Endothelial cell (in vitro differentiated cells): ENCODE measurements at places on chromosomes 4 and X.

GRCh38 chr4:94714365-94715160 is 43.2 kb upstream of the BMPR1B start:
- no peak for DNase-seq

GRCh38 chr4:158940271-158940670 is 162.6 kb upstream of the RAPGEF2 start:
- no peak for DNase-seq

- DNase-seq: no peak
These were observed 94.2 kb downstream of the NYX start for GRCh38 chrX:41541386-41541785.

- no peak for DNase-seq
These were observed 434 bp upstream of the TMEM255A start for GRCh38 chrX:120311727-120312063.

- no peak for DNase-seq
These were observed 1.4 kb downstream of the TMA16 start for GRCh38 chr4:163495900-163496299.

GRCh38 chrX:118552121-118552900 is 56.7 kb downstream of the DOCK11 start:
- no peak for DNase-seq

GRCh38 chrX:44439242-44439794 is 95.8 kb upstream of the EFHC2 start:
- DNase-seq: no peak

- DNase-seq: no peak
These were observed 67.9 kb downstream of the GAB1 start for GRCh38 chr4:143404555-143404954.

DNA sequence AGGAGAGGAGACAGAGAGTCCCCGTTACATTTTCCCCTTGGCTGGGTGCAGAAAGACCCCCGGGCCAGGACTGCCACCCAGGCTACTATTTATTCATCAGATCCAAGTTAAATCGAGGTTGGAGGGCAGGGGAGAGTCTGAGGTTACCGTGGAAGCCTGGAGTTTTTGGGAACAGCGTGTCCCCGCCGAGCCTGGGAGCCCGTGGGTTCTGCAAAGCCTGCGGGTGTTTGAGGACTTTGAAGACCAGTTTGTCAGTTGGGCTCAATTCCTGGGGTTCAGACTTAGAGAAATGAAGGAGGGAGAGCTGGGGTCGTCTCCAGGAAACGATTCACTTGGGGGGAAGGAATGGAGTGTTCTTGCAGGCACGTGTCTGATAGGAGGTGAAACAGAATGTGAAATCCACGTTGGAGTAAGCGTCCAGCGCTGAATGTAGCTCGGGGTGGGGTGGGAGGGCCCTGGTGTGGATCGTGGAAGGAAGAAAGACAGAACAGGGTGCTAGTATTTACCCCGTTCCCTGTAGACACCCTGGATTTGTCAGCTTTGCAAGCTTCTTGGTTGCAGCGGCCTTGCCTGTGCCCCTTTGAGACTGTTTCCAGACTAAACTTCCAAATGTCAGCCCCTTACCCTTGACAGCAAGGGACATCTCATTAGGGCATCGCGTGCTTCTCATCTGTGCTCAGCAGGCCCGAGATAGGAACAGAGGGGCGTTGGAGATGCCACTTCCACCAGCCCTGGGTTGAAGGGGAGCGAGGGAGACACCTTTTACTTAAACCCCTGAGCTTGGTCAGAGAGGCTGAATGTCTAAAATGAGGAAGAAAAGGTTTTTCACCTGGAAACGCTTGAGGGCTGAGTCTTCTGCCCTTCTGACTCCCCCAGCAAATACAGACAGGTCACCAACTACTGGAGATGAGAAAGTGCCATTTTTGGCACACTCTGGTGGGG is 2.7 kb downstream of the SHOX start:
- no peak for DNase-seq

GRCh38 chr4:88091378-88091777 is 67.1 kb downstream of the ABCG2 start:
- no peak for DNase-seq

DNA sequence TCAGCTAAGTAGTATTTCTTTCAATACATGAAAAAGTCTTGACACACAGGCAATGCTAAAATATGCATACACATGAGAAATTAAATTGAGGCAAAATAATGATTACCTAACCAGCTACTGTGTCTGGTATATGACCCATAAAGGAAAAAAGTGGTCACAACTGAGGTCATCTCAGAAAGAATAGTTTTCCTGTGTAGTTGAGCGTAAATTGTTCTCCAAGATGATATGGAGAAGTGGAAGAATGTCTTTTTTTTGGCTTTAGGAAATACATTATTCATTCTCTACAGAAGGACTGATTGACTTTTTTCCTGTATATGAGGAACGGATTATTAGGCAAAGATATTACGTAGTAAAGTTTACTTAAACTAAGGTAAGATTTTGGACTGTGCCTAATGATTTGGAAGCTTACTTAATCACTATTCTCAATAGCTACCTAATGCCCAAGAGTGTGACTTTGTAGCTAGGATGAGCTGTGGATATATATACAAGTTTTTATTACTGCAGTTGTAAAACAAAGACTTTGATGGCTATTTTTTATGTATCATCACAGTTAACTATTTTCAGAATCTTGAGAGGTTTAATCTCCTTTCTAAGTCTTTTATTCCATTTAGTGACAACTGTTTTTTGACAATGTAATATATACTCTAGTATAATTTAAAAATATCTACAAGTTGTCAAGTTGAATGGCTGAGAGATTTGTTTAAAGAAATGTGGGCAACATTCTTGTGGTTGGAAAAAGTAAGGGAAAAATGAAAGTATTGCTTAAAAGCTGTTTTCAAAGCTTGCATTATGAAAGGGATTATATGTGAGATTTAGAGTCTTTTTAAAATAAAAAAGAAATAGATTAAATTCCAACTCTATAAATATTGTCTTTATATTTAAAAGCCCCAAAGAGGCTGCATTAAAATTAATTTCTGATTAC is 100.2 kb downstream of the PDLIM5 start:
- no peak for DNase-seq

GRCh38 chr4:121734571-121734970 is 30.4 kb downstream of the SMIM43 start:
- no peak for DNase-seq

GRCh38 chrX:107447642-107448041 is 1.8 kb upstream of the FRMPD3 start:
- DNase-seq: no peak

DNA sequence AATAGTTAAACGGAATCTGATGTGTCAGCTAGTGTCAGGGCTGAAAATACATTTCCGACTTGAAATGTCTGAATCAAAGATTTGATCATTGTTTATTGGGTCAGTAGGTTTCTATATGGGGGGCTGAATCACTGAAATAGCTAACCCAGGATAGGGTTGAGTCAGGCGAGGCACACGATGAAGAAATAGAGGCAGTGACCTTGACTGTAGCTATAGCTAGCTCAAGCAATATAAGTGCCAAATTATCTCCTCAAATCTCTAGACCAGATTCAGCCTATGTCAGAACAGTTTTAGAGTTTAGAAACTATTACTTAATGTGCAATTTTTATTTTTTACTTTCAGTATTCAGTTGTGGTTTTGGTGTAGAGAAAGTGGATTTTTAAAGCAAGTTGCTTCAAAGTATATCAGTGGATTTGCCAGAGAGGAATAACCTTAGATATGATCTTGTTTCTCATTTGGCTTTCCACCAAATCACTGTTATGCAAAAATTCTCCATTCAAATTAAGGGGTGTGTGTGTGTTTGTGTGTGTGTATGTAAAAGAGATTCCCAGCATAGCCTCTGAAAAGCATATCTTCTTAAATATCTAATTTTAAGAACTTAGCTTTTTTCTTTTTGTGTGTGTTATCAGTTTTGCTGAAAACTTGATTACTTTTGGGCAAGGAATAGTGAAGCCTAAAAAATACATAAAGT is 100.3 kb upstream of the RPL34 start:
- DNase-seq: no peak

DNA sequence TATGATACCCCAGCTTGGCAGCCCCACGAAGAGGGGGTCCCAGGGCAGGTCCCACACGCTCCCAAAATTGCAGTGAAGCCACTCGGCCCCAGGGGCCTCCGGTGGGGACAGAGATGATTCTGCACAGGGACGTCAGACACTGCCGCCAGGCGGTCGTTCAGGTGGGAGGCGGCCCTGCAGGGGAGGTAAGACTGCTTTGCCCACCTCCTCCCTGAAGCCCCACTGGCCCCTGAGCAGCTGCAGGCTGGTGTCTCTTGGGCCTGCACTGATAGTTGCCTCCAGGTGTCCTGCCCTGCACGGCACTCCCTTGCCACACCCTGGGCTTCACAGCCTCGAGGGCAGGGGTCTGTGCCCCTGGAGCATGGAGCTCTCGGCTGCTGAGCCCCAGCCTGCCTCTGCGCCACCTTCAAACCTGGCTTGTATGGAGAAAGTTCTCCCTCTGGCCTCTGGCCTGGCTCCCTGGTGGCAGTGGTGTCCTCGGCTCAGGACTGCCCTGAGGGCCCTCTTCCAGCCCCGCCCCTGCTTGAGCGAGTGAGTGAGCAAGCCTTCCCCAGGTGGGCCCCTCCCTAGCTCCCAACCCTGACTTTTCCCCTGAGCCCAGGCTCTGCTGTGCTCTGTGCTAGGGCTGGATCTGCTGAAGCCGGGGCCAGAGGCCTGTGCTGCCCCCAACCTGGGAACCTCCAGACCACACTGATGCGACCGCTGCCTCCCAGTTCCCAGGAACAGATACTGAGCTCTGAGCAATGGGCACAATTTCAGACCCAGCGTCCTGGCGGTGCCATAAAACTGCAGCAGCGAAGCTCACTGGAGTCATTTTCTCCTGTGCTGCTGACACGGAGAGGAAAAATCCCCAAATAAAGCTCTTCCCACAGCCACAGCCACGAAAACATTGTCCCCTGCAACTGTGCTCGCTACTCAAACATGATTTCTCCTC is 16.1 kb downstream of the ADRA2C start:
- no peak for DNase-seq

DNA sequence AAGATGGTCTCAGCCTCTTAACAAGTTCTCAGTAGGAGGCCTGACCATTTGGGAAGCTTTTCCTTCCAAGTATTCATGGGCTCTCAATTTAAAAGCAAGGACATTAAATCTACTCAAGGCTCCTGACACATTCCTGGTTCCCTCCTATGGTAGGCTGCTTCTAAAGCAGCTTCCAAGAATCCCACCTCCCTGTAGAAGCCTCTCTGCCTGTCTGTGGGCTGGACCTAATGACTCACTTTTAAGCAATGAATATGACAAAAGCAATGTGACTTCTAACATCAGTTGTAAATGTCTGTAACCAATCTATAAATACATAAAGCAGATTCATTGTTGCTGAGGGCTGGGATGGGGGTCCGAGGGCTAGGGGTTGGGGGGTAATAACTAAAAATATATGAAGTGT is 99.5 kb upstream of the FAM9B start:
- no peak for DNase-seq

GRCh38 chrX:84487365-84488353 is 14.6 kb downstream of the HDX start:
- DNase-seq: no peak

DNA sequence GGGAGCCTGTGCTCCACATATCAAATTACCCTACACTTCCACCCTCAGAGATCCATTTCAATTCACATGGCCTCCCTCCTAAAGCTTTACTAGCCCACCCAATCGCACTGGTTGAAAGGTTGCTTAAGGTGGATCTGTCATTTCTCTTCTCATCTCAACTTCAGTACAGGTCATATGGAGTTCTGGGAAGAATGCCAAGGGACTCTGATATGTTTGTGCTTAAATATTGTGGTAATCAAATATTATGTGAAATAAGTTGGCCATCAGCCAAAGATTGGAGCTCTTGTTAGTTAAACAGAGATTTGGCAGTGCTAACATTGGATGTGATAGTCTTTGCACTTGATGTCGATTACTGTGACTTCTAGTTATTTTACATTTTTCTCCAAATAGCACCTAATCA is 20.5 kb downstream of the SEPTIN6 start:
- no peak for DNase-seq

DNA sequence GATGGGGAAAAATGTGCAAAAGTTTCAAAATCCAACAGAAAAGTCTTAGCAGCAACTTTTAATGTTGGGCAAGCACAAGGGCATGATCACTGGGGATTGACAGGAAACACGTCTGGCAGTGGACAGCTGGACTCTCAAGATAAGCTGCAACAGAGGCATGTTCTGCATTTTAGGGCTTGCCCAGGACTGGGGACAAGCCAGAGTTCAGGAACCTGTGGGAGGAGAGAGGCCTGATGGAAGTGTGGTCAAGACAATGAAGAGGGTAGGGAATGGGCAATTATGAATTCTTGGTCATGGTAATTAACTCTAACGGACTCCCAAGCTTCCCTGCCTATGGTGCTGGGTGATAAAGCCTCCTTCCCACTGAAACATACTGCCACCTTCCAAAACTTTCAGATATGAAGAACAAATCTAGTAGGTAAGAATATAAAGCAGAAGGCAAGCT is 48.4 kb downstream of the ANXA3 start:
- peak; percentile 48 for DNase-seq

GRCh38 chr4:101123231-101123630 is 224.1 kb downstream of the PPP3CA start:
- no peak for DNase-seq

DNA sequence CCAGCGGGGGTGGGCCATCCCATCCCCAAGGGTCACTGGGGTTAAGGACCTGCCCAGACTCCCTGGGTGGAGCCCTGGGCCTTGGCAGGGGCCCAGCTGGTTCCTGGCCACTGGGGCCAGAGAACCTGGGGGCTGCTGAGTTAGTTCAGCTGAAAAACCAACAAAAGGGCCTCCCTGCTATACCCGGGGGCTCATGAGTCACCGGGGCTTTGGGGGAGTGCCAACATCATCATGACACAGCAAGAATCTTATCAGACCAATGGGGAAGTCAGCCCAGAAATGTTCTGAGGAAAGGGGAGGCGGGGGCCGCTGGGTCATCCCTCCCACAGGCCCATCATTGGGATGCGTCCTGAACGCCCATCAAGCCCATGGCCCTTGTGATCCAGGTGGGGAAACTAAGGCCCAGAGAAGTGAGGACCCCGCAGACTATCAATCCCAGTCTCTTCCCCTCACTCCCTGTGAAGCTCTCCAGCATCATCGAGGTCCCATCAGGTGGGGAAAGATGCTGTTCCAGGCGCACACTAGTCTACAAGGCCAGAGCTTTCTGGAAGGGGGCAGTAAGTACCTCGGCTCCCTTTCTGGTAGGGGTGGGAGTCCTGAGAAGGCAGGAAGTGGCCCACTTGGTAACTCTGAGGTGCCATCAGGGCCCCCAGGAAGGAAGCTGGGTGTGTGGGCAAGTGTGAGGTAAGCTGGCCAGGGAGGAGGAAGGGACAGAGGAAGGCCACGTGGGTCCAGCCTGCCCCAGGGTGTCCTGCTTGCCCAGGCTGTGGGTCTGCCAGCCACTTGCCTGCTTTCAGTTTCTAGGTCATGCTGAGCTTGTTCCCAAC is 4.5 kb downstream of the G6PD start:
- no peak for DNase-seq

GRCh38 chr4:75432683-75433082 is 81.5 kb downstream of the RCHY1 start:
- DNase-seq: peak; percentile 12

GRCh38 chrX:134525086-134525792 is 65.3 kb downstream of the HPRT1 start:
- no peak for DNase-seq

GRCh38 chrX:13376857-13377549 is 57.1 kb upstream of the ATXN3L start:
- DNase-seq: no peak

- DNase-seq: no peak
These were observed 915 bp downstream of the CPZ start for GRCh38 chr4:8593264-8594096.

- DNase-seq: no peak
These were observed 40.8 kb upstream of the QRFPR start for GRCh38 chr4:121421594-121421993.
